Right ventricle myocardium superior (tissue), 1 donor: ENCODE measurements at places on chromosomes 5 and 9. TPM values are rescaled to one million over a fixed set of nuclear protein-coding genes. Genes with fewer than 3 reads are reported as not detected.

SLC6A18 gene
- total RNA-seq, result not detected

IRX1 gene
- total RNA-seq, result 0.65 TPM

FOXD4L3 gene
- total RNA-seq, result not detected

SPINK6 gene
- not detected for total RNA-seq

CTXN3 gene
- not detected for total RNA-seq

PDE8B gene
- 0.62 TPM for total RNA-seq

DAPK1 gene
- total RNA-seq, result 5.3 TPM

SMU1 gene
- total RNA-seq, result 14.6 TPM

NMUR2 gene
- not detected for total RNA-seq

CLPTM1L gene
- 30.4 TPM for total RNA-seq

CMYA5 gene
- total RNA-seq, result 917 TPM

GHR gene
- 12.8 TPM for total RNA-seq

RANBP3L gene
- total RNA-seq, result 0.38 TPM
